ENCODE measurements at places on chromosomes 7 and 10.

DNA sequence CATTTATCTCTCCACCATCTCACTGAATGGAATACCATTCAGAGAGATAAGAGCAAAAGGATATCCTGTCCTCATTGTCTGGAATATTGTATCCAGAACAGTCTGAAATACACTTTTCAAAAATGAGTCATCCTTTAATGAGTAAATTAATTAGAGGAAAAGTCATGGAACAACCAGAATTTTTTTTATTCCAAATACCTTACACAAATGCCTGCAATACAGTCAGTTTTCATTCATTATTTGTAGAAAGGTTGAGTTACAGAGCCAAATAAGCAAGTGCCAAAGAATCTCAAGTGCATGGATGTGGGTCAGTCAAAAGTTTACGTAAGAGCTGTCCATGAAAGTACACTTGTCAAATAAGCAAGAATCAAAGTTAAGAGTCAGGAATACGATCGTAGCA, 482.6 kb downstream of the IPMK start:
- H3K36me3 ChIP-seq = no peaks in the 10 kb centered on the region
- no peaks in the 10 kb centered on the region for H3K27me3 ChIP-seq
- H3K4me3 ChIP-seq = no peak overlapping the region
- ATAC-seq = no peak
- no peaks in the 10 kb centered on the region for H3K4me1 ChIP-seq
- H3K27ac ChIP-seq = no peak overlapping the region

DNA sequence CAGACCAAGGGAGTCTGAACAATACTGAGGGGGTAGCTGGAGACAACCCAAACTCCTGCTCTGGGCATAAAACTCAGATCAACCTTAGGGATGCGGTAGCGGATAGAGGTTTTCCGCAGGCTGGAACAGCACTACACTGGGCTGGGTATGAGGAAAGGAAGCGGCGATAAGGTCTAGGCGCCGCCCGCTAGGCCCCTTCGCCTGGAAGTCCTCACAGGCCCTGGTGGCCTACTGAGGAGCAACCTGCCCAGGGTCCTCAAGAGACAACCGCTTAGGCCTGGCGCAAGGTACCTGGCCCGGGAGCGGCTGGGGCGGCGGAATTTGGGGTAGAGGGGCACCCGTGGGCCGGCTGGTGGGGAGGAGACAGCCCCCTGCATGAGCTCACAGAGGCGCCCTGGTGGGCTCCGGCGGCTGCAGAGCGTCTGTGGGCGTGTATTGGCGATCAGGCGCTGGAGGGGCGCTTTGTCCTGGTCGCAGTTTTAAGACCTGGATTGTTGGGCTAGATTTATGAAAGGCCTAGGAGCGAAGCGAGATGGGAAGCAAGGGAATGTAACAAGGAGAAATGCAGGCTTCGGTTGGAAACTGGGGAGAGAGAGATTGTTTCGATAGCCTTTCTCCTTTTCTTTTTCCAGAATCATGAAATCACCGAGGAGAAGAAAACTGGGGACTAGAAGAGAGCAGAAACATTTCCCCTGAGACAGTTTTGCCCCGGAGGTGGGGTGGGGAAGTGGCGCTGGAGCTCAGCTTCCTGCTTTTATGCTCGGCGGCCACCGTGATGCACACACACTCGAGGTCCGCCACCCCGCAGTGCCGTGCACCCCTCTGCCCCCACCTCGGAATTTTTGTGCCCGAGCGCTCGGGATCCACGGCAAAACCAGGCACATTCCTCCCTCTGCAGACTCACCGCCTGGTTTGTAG, 2.4 kb upstream of the NKX2-3 start:
- H3K27me3 ChIP-seq = peaks cover 69% of the 10 kb centered on the region
- H3K4me1 ChIP-seq = peaks cover 12% of the 10 kb centered on the region
- ATAC-seq = no peak
- no peak overlapping the region for H3K27ac ChIP-seq

DNA sequence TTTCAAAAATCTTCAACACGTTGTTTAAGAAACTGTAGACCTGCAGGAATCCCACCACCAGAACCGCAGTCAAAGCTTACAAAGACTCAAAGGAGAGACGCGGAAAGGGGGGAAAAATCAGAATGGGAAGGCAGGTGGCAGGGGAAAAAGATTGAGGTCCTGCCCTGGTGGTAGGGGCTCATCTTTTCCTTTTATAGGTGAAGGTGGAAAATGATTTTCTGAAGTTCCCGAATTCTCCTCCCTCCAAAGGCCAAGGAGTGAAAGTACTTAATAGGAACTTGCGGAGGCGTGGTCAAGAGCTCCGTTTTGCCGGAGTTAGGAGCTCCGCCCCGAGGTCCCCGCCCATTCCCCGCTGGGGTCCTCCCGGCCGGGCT, 724 bp downstream of the BBIP1 start:
- peak overlapping the region; percentile 95 for H3K4me3 ChIP-seq
- H3K4me1 ChIP-seq = peaks cover 22% of the 10 kb centered on the region
- peaks cover 46% of the 10 kb centered on the region for H3K36me3 ChIP-seq
- no peak for ATAC-seq
- peak overlapping the region; percentile 98 for H3K27ac ChIP-seq

- H3K36me3 ChIP-seq = no peaks in the 10 kb centered on the region
- H3K4me3 ChIP-seq = peak overlapping the region; percentile 76
- H3K27me3 ChIP-seq = no peaks in the 10 kb centered on the region
- H3K4me1 ChIP-seq = peaks cover 55% of the 10 kb centered on the region
- H3K27ac ChIP-seq = peak overlapping the region; percentile 93
- ATAC-seq = peak; percentile 88
Observed at GRCh38 chr10:12594448-12594944, 245.1 kb downstream of the CAMK1D start.

DNA sequence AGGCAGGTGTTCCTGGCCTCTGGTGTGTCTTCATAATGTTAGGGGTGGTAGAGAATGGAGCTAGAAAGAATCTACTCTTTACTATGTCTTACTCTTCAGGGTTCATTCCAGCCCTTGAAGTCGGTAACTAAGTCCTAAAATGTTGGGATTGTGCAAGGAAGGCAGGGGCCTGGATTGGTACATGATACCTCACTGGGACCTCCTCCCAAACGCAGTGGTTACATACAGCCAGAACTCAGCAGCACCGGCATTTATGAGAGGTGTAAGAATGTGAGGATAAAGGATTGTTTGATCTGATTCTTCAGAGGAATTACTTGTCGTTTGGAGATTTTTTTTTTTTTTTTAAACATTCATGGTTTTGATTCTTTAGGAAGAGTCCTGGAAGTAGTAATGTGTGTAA, 6.9 kb downstream of the COMTD1 start:
- H3K36me3 ChIP-seq = peaks cover 99% of the 10 kb centered on the region
- no peaks in the 10 kb centered on the region for H3K27me3 ChIP-seq
- peak overlapping the region; percentile 62 for H3K27ac ChIP-seq
- ATAC-seq = no peak
- H3K4me3 ChIP-seq = no peak overlapping the region

DNA sequence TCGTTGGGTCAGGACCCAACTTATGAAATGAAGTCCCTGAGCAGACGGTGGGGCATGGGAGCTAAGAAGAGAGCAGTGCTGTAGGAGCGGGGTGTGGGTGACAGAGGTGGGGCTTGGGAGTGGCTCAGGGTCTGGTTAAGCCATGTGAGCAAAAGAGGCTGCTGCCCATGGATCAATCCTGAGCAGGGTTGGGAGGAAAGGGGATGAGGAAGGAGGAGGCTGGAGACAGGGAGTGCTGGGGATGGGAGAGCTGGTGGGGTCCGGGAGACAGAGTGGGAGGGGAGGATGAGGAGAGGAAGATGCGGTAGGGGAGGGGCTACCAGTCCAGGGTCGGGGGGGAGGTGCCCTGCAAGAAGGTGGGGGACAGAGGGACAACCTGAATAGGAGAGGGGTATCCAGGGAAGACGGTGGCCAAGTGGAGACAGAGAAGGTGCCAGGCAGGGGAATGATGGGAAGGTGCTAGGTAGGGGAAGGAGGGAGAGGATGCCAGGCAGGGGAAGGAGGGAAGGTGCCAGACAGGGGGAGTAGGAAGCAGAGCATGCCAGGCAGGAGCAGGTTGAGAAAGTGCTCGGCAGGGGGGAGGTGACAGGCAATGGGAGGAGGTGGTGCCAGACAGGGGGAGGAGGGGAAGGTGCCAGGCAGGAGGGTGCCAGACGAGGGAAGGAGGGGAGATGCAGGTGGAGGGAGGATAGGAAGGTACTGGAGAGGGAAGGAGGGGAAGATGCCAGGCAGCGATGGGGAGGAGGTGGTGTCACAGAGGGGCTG, 27.5 kb upstream of the SMARCD3 start:
- H3K36me3 ChIP-seq = no peaks in the 10 kb centered on the region
- H3K4me3 ChIP-seq = peak overlapping the region; percentile 78
- H3K27me3 ChIP-seq = peaks cover 11% of the 10 kb centered on the region
- peaks cover 14% of the 10 kb centered on the region for H3K4me1 ChIP-seq

GRCh38 chr7:106608661-106609060, 52.3 kb downstream of the CCDC71L start:
- H3K4me1 ChIP-seq = no peaks in the 10 kb centered on the region
- ATAC-seq = no peak
- no peak overlapping the region for H3K4me3 ChIP-seq
- H3K27me3 ChIP-seq = no peaks in the 10 kb centered on the region
- H3K27ac ChIP-seq = no peak overlapping the region
- H3K36me3 ChIP-seq = no peaks in the 10 kb centered on the region

Data from activated T-helper 17 cell treated with anti-CD3 and anti-CD28 coated beads, Interleukin-2, amount 50 U/mL, for 72 hours (primary cell).